ENCODE measurements at places on chromosomes 7 and 10.

DNA sequence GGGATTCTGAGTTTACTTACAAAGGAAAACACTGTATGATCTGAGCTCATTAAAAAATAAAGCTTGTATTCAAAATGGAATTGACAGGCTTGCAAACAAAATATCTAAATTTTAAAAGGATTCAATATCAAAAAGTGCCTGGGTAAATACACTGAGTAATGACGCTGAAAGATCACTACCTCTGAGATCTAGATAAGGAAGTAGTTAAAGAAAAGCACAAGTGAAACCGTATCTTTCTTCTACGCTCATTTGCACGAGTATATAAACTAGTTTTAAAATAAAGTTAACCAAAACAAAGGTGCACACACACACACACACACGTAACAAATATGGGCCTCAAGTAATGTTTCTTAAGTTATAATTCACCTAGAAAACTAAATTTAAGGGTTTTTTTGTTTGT is 93.4 kb downstream of the SNX13 start:
- no peak for DNase-seq

DNA sequence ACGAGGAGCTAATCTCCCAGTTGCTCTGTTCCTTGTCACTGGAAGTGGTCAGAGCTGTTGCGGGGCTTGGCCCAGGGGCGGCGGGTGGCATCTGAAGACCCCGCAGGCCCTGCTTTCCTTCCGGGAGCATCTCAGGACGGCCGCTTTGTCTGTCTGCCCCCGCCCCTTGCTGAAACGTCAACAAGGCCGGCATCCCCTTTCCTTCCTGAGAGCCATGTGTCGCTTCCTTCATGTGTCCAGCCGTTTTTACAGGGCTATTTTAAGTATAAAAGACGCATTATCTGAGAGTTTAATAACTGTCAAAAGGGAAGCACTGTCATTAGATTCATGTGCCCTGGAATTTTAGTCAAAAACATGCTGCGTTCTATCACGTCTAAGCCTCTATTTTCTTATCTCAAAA is 110.4 kb downstream of the CUX1 start:
- DNase-seq = no peak

DNA sequence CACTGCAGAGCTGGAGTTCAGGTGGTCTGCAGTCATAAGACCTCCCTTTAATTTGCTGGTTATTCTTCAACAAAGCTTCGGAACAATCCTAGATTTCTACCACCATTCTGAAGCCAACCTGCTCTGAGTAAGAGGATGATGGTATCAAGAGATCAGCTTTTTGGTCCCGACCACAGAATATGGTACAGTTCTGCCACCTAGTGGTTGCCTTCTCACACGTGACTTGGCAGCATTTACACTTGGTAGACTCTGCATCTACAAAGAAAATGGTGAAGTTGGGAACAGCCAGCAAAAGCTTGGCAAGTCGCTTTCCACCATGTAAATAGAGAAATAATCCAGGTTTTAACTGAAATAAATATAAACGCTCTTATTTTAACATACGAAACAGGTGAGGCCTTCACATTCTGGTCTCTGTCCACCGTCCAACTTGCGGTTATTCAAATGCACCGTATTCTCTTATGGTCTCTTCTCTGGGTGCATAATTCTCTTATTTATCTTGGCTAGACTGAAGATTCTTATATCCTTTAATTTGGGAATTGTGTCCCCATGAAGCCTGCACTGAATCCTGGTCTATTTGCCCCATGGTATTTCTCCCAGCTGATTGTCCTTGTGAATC is 173.9 kb upstream of the GRM3 start:
- DNase-seq = no peak

GRCh38 chr7:123343611-123344010 is 143.8 kb upstream of the SLC13A1 start:
- no peak for DNase-seq

DNA sequence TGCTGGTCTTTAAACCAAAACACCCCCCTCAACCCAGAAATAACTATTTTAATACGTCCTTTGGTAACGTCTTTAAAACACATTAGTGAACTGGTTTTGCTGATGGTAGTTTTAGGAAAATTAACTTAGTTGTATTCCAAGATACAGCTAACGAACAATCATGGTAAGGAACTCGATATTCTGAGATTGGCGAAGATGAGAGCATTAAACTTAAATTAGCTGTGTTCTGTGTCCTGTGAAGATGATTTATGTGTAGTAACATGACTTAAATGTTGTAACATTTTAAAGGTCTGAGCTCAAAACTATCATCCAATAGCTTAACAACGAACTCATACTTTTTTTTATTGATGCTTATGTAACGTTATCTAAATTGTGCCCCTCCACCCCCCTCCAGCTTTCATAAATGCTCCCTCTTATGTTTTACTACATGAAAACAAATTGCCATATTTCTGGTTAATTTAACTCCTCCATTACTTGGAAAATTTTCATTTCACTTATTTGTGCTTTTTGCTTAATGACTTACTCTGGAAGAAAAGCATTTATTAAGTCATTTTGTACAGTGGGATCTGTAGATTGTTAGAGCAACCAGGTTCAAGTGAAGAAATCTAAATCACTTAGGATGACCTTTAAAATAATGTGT is 1.7 kb downstream of the SDK1 start:
- DNase-seq = no peak

- no peak for DNase-seq
Observed at GRCh38 chr10:77114181-77114821, 523.3 kb downstream of the KCNMA1 start.

- no peak for DNase-seq
Observed at GRCh38 chr7:28729281-28729680, 228.8 kb downstream of the TRIL start.

- no peak for DNase-seq
Observed at GRCh38 chr10:16566202-16566805, 44.6 kb upstream of the C1QL3 start.

DNA sequence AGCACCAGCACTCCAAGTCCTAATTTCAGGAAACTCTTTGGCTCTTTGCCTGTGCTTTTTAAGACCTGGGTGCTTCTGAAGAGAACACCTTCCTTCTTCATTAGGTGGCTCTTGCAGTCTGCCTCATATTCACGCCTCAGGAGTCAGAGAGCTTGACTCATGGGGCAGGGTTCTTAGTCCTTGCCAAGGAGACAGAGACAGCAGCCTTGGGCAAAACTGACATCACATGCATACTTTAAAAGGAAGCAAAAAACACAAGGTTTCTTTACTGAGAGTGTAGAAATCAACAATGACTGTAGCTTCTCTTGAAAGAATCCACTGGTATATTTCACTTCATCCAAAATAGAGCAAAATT is 780.6 kb downstream of the INHBA start:
- no peak for DNase-seq

DNA sequence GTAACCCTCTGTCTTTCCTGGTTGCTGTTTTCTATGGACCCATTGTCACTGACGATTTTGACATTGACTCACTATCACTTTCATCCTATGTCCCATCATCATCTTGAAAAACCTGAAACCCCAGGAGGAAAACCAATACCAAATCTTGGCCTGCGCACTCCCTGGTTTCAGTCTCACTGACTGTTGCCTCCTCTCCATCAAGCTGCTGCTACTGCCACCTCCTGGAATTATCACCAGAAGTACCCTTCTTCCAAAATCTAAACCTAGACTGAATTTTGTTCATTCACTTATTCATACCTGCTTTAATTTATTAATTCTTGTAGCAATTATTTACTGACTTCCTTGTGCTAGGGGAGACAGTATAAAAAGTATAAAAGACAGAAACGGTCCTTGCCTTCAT is 44.5 kb upstream of the ACBD5 start:
- no peak for DNase-seq

- no peak for DNase-seq
Observed at GRCh38 chr7:157634401-157635147, 297.8 kb downstream of the DNAJB6 start.

GRCh38 chr10:81576336-81576735 is 298.7 kb upstream of the NRG3 start:
- no peak for DNase-seq

DNA sequence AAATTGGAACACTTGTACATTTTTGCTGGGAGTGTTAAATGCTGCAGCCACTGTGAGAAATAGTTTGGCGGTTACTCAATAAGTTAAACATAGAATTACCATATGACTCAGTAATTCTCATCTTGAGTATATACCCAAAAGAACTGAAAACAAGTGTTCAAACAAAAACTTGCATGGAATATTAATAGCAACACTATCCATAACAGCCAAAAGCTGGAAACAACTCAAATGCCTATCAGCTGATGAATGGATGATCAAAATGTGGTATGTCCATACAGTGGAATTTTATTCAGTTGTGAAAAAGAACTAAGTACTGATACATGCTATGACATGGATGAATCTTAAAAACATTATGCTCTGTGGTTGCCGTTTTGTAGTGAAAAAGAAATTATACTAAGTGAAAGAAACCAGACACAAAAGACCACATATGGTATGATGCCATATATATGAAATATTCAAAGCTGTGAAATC is 63.0 kb upstream of the SP4 start:
- DNase-seq = no peak

DNA sequence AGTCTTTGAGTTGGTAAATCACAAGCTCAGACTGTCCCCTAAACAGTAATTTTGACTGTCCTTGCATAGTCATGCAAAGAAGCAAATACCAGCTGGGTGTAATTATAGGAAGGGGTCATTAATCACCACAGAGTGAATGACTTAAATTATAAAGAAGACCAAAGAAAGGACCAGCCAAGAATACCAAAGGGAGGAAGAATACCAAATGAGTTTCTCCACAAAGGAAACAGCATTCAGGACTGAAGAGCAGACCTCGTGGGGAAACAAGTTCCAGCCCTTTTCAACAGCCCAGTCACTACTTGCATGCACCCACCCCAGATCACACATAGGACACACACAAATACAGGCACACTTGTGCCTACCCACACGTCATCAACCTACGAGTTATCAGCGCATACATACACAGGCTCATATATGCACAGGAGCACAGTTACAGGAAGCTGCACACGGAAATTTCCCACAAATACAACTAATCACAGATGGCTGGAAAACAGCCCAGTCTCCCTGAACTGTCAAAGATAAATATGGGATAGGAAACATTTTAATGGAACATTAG is 77.6 kb downstream of the DENND2A start:
- no peak for DNase-seq

- no peak for DNase-seq
Observed at GRCh38 chr7:111873963-111874690, 311.8 kb upstream of the IMMP2L start.

DNA sequence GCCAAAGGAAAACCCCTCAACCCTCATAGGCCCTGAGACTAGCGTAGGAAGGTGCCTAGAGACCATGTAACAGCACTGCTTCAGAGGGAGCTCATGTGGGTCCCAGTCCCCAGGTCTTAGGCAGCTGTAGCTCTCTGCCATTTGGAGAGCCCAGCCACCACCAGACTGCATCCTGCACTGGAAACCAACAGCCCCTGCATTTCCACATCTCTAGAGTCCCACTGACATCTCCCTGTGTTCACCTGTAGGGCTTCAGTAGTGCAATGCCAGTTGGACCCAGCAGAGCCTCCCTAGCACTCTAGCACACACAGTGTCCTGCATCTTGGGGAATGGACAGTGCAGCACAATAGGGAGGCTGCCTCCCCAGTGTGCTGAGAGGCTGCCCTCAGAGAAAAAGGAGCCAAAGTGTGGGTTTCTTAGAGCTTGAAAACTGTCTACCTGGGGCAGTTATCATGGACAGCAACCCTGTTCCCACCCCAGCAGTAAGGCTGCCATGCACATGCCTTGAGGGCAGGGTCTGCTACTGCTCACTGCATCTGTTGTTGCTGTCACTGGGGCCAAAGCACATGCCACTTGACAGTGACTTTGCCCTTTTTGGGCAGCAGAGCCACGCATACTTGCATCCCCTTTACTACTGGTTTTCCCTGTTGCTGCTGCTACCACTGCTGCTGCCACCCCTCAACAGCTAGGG is 46.7 kb upstream of the ANTXRL start:
- no peak for DNase-seq

DNA sequence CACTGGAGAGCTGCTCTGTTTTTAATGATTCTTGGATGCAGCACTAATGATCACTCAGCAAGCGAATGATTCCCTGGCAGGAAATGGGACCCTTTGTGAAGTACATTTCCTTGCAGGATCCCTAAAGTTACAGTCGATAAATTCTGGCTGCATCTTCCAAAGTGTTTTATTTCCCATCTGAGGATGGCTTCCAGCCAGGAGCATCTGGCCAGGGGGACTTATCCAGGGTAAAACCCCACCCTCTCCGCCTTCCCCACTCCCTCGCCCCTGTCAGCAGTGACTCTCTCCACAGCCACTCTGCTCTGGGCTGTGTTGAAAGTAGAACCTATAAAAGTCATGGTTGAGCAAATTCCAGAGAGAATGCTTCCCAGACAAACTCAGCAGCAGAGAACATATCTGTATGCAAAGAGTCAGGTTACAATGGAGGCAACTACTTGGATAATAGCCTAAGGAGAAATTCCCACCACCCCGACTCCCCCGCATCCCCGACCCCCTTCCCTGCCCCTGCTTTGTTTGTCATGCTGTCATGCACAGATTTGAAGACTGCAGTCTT is 111.0 kb upstream of the ANLN start:
- no peak for DNase-seq

All from D721Med (cell line).